Stimulated activated CD8-positive, alpha-beta memory T cell treated with anti-CD3 and anti-CD28 coated beads, Interleukin-4, amount 100 ng/mL, for 1 hour (primary cell): ENCODE measurements at places on chromosomes 2 and 18.

- DNase-seq = no peak
Measured at GRCh38 chr2:219916281-219916680, 288.9 kb downstream of the SLC4A3 start.

DNA sequence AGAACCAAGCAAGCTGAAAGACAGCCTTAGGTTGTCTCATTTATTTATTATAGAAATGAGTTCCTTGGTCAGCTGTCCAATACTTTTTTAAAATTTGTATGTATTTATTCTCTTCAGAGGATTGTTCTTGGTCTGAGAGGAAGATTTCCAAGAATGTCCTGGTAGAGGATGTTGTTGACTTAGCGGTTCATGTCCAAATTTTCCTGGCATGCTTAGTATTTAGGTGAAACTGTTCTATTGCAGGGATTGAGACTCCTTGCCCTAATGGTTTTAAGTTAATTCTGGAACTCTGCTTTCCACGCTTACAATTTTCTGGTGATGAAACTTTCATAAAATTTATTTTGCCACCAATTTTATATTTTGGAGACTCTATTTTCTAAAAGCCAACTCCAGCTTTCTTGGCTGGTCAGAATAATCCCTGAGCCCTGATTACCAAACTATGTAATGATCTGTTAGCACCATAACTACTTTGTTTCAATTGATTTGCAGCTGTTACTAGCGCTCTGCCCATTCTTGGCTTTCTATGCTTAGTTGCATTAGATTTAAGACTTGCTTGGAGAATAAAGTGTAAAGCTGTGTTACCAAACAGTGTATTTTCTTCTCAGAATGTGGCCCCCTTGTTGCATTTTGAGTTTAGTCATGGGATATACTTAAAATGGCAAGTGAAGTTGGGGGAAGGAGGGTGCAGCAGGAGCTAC, 1868.8 kb upstream of the CELF4 start:
- no peak for DNase-seq

- DNase-seq = no peak
Measured at GRCh38 chr2:18790509-18791171, 201.3 kb upstream of the NT5C1B start.

GRCh38 chr2:47636176-47636575, 146.8 kb upstream of the MSH6 start:
- no peak for DNase-seq
